ENCODE measurements at places on chromosomes 1 and 21.

DNA sequence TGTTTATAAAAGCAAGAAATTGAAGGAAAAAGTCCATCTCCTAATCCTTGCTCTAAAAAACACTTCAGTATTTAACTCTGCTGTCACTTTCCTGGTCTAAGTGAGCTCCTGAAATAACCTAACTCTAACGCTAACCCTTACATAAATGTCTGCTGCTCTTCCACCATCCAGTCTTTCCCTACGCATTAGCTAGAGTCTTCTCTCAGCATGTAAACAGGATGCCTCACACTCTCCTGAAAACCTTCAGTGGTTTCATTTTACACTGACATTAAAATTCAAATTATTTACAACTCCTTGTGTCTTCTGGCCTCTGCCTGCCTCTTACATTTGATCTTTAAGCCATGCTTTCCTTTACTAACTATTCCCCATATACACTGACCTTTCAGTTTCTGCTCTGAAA is 697.6 kb upstream of the CXADR start:
- no peak for DNase-seq

DNA sequence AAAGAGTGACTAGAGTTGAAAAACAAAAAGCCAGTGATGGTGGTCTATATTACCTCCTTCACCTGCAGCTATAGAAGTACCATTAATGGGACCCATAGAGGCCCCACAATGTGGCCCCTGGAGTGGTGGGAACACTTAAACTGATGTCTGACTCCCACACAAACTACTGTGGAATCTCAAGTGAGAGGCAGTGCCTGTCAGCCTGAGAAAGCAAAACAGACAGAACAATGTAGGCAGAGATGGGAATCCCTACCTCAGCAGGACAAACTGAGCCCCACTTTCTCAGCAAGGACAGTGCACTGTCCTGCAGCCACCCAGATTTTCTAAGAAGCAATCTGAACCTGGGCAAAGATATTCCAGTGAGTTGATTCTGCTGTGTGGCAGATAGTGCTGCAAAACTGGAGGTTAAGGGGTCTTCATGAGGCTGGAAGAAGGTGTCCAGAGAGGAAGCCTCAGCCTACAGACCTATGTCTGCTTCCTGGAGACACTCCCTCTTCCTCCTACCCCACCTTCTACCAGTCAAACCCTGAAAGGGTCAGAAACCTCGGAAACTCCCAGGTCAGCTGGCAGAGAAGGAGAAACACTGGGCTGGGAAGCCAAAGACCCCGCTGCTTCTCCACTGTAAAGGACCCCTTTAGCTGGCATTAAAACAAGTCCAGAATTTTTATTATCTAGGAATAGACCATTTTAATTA is 228.7 kb downstream of the C1orf94 start:
- no peak for DNase-seq

DNA sequence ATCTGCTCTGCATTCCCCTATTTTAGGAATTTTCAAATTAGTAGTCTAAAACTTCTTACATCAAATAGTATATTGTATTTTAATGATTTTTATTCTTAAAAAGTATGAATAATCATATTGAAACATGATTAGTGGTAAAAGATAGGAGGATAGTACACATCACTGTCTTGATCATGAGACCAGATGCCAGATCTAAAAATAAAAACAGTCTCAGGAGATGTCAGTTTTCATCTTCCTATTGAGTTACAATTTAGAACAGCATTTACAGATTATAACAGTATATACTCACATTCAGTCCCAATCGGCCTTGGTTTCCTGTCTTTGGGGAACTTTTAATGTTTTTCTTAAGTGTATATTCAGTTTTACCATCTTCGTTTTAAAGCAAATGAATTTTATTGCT is 95.9 kb downstream of the USP25 start:
- no peak for DNase-seq

DNA sequence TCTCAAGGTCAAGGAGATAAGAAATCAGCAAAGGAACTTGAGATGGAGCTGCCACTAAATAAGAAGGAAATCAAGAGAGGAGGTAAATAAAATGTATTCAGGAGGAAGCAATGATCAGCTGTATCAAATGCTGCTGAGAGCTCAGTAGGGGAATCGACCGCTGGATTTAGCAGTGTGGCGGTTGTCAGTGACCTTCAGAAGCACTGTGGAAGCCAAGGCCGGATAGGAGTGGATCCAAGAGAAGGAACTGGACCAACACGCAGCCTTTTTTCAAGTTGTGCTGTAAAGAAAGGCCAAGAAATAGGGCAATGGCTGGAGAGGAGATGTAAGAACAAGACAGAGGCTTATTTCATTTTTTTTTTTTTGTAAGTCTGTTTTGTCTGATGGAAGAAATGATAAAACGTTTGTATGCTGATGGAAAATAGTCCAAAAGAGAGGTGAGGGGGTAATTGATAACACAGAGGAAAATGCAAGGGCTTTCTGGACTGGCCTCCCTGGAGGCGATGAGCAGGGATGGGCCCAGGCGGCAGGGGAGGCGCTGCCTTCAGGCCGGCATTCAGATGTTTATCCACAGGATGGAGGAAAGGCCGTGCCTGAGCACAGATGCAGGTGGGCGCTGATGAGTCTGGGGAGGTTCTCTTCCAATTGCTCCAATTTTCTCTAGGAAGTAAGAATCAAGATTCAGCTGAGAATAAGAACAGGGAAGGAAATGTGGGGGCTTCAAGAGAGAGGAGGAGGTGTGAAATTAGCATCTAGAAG is 17.5 kb upstream of the FAM43B start:
- no peak for DNase-seq

GRCh38 chr1:232319072-232319471 is 310.9 kb downstream of the SIPA1L2 start:
- no peak for DNase-seq

DNA sequence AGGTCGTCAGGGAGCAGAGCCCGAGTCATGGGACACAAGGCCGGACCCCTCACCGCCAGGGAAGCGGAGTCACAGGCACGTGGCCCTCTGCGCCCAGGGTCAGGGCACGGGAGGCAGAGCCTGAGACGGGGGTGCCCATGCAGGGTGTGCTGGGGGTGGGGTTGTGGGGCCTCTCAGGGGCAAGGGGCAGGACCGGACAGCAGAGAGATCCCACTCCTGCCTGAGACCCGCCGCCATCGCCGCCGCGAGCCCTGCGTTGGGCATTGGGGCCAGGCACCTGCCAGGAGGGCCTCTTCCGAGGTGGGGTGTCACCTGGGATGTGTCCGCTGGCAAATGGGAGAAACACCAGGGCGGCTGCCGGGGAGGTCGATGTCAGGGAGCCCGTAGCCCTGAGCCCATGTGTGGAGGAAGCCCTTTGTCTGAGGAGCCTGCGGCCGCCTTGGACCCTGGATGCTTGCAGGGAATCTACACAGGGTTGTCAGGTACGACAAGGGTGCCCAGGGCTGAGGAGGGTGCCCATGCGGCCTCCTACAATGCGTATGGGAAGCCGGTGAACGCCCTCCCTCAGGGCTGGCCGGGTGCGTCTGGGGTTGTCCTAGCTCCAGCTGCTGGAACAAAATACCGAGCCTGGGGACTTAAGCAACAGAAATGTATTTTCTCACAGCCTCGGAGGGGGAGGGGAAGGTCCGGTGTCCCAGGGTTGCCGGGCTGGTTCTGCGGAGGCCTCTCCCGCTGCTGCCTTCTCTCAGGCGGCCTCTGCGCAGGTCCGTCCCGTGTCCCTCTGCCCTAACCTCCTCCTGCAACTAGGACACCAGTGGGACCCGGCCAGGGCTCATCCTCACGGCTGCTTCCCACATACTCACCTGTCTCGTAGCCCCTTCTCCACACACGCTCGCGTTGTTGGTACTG is 16.4 kb upstream of the C1orf159 start:
- no peak for DNase-seq

DNA sequence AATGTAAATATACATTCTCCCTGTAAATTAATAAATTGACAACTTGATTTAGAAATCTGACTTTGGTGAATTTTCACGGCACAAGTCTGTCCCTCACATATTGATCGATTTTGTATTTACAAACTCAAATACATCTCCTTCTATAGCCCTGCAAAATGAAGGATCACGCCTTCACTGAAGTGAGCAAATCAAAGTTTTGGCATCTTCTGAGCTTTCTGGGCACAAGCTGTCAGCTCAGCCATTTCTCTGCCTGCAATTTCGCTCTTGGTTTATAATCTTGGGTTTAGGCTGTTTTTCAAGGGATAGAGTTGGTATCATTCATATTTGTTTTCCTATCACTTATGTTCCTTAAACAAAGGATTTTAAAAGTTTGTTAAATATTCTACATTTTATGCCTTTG is 25.8 kb downstream of the ANP32E start:
- no peak for DNase-seq

DNA sequence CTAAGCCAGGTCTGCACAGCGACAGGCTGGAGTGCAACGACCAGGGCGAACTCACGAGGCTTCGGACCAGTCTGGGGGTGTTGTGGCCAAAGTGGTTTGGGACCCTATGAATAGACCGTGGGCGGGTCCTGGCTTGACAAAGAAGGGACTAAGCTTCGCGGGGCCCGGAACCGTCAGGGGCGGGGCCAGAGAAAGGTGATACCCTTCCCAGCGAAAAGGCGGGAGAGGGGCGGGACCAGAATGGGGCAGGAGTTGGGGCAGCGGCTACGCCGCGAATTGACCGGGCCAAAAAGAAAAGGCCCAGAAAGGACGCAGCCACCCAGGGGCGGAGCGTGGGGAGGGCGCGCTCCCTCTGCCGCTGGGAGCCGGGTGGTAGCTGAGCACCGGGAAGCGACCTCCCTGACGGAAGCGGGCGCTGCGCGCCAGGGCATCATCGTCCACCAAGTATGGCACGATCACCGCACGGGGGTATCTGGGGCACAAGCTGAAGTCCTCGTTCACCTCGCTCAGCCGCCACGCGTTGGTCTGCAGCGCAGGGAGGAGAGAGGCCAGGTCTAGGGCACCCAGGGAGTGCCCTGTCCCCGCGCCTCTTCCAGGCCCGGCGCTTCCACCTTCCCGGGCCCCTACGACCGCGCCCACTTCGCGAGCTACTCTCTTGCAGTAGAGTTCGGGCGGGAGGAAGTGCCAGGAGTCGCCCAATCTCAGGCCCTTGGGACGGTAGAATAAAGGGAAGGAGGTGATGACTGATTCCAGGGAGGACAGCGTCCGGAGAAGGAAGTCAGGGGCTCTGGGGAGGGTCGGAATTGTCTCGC is 6.7 kb upstream of the FAM167B start:
- DNase-seq: peak; percentile 40

All from stimulated activated CD8-positive, alpha-beta memory T cell treated with anti-CD3 and anti-CD28 coated beads, Interleukin-2, amount 100 ng/mL, for 48 hours (primary cell).